ENCODE measurements at places on chromosomes 12 and 14.

DNA sequence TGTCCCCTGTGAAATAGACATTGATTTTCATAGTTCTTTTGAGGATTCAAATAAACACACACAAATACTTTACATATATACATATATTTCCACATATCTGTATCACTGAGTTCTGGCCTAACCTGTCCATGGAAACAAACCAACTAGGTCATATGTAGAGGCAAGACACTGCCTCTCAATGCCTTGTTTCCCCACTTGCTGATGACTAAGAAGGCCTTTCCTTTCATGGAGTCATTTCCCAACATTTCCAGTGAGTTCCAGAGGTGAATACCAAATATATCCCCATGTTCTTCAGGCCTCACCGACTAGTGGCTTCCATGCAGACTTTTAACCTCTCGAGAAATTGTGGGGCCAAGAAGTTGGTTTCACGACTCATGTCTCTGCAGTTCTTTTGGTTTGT, 120.8 kb downstream of the DNAI7 start:
- DNase-seq = no peak

- DNase-seq = no peak
Observed at GRCh38 chr12:13597166-13597565, 384.2 kb downstream of the GRIN2B start.

DNA sequence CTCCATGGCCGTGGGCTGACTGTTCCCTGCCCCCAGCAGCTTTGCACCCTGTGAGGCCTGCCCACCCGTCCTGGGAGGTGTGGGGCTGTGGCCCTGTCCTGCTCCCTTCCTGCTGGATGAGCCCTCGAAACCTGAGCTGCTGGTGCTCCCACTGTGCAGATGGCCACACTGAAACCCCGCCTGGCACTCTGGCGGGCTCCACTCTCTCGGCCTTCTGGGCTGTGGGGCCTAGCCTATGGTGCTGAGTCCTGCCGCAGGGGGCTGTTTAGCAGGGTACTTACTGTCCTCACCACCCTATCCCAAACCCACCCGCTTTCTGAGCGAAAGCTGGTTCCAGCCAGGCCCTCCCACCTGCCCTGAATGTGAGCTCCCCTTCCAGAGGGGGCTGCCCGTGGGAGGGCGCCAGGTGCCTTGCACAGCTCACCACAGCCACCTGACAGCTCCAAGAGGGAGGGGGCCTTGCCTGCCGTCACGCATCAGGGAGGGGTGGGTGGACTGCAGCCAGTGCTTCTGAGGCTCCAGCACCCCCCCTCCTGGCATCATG, 7.3 kb downstream of the SLC25A47 start:
- DNase-seq = no peak

DNA sequence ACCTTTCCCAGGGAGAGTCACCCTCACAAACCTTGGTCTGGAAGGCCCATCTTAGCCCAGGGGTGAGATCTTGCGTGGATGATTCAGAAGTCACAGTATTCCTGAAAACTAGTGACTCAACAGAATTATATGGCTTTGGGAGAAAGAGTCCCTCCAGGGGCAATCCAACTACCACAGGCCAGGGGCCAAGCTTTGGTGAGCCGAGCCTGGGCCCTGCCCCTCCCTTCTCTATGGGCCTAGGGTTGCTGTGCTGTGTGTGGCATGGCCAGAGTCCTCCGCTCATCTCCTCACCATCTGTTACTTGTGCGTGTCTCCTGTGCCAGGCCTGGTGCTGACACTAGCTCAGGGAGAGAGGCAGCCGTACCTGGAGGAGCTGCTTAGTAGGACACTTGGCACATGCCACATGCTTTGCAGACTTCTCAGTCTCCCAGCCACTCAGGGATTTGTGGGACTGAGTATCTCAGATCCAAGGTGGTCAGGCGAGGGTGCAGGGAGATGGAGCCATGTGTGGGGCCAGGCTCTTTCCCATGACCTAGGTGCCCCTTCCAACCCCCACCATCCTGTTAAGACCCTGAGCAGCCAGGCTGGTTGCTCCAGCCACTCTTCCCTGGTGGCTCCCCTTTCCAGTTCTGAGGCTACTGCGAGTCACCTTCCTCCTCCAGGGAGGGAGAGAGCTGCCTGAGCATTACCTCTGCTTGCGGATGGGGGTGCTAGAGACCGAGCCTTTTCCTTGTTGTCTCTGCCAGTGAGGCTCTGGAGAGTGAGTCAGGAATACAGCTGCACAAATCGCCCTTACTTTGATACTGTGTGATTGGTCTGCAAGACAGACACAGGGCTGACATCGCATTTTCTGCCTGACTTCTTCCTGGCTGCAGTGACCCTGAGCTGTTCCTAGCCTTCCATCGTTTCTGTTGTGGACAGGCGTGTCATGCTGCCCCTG, 94.1 kb downstream of the SLC25A47 start:
- DNase-seq = peak; percentile 40

DNA sequence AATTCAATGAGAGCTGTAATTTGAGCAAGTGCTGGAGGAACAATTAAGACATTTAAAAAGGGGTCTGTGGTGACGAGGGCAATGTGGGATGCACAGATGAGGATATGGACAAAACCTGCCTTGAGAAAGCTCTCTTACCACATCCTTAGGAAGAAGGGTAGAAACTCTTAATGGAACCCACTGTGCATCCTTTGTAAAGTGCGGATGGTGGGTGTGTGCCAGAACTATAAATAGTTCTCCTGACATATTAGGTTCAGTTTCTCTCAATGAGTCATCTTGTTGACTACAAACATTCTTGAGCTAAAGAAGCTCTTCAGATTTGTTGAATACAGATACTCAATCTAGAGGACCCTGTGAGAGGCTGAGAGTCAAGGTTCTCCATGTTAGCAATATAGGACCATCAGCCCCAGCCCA, 106.1 kb upstream of the ANO4 start:
- no peak for DNase-seq

Data from NCI-H446 treated with DMSO at 0.1 percent for 48 hours (cell line).